ENCODE measurements at places on chromosomes 3 and 15. TPM values are rescaled to one million over a fixed set of nuclear protein-coding genes. Genes with fewer than 3 reads are reported as not detected.

The CIB2 gene
- total RNA-seq: 23.1 TPM

The AMT gene
- total RNA-seq: 0.27 TPM

The CERS3 gene
- total RNA-seq: not detected

The NPAP1 gene
- total RNA-seq: not detected

The KBTBD12 gene
- not detected for total RNA-seq

The TNFSF10 gene
- total RNA-seq: not detected

The IQSEC1 gene
- total RNA-seq: 19.5 TPM

The BHLHE40 gene
- total RNA-seq: 72.0 TPM

The SPATA12 gene
- total RNA-seq: 0.44 TPM

The TMEM207 gene
- not detected for total RNA-seq

The BCL2A1 gene
- 10.2 TPM for total RNA-seq

The GREM1 gene
- 4.7 TPM for total RNA-seq

The ANKRD63 gene
- 0.41 TPM for total RNA-seq

The PRR23B gene
- not detected for total RNA-seq

The C3orf20 gene
- total RNA-seq: not detected

The ZNF660 gene
- total RNA-seq: not detected

The DAZL gene
- total RNA-seq: not detected

The PPP1R14D gene
- not detected for total RNA-seq

The HDC gene
- total RNA-seq: 0.07 TPM

The TMEM42 gene
- total RNA-seq: 10.5 TPM

The B3GALNT1 gene
- total RNA-seq: 0.10 TPM

The BRK1 gene
- total RNA-seq: 169 TPM

The DPPA2 gene
- not detected for total RNA-seq

The EXD1 gene
- total RNA-seq: 0.33 TPM

The CCK gene
- 1.1 TPM for total RNA-seq

The PTH1R gene
- total RNA-seq: 1.1 TPM

The RBP2 gene
- not detected for total RNA-seq

The TIMP4 gene
- total RNA-seq: 13.0 TPM

The CP gene
- 7.4 TPM for total RNA-seq

The TMEM40 gene
- 0.52 TPM for total RNA-seq

The UBE2Q2 gene
- 44.9 TPM for total RNA-seq

The COL8A1 gene
- total RNA-seq: not detected

The TRIM42 gene
- total RNA-seq: not detected

The CHRM5 gene
- 0.06 TPM for total RNA-seq

The MYZAP gene
- 1.0 TPM for total RNA-seq

The GRAMD2A gene
- 0.07 TPM for total RNA-seq
